ENCODE measurements at places on chromosomes 7 and 10.

GRCh38 chr7:93823621-93824020, 66.9 kb downstream of the TFPI2 start:
- no peak for DNase-seq

DNA sequence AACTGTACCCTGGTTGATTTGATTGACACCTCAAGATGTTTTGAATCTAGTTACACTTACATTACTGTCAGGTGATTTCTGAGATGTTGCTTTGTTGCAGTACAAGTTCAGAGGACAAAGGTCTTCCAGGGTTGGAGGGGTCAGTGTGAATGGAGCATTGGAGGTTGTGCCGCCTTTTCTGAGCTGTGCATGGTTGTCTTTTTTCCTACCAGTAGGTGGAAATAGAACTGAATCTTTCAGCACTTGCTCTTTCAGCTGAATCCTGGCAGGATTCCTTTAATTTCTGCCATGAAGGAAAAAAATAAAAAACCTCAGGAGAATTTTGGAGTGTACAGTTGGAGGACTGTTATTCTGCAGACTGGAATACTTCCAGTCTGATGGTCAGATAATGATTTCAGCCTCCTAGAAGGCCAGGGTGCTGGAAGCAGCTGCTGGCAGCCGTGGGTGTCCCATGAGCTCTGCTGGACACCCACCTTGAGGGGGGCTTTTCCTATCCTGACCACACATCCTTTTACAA, 82.7 kb downstream of the PLCE1 start:
- peak; percentile 60 for DNase-seq

- DNase-seq = no peak
Observed at GRCh38 chr7:92827464-92828120, 8.8 kb downstream of the CDK6 start.

- DNase-seq = peak; percentile 54
Observed at GRCh38 chr10:30493609-30494530, 59.9 kb downstream of the MAP3K8 start.

- DNase-seq = no peak
Observed at GRCh38 chr7:70316745-70317144, 718.5 kb downstream of the AUTS2 start.

DNA sequence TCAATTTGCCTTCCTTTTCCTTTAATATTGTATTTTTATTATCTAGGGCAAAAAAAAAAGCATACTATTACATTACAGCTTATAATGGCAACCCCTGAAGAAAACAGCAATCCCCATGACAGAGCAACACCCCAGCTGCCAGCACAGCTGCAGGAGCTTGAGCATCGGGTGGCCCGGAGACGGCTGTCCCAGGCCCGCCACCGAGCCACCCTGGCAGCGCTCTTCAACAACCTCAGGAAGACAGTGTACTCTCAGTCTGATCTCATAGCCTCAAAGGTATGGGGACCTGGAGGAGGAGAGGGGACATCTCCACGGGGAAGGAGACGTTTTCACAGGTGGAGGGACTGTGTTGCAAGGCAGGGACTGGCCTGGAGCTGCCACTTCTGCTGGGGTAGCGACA, 6.8 kb downstream of the STRA8 start:
- DNase-seq = no peak

DNA sequence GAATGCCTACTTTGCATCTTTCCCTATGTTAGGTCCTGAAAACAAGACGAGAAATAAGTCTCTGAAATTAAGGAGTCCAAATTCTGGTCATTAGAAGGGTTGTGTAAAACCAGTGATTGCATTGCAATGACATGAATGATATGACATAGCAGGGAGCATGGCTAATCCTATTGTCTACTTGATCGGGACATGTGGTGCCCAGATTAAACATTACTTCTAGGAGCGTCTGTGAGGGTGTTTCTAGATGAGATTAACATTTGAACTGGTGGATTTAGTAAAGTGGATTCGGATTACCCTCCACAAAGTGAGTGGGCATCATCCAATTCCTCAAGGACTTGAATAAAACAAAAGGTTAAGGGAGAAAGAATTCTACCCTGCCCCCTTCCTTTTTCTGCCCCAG, 434.9 kb upstream of the KLF6 start:
- DNase-seq = no peak

DNA sequence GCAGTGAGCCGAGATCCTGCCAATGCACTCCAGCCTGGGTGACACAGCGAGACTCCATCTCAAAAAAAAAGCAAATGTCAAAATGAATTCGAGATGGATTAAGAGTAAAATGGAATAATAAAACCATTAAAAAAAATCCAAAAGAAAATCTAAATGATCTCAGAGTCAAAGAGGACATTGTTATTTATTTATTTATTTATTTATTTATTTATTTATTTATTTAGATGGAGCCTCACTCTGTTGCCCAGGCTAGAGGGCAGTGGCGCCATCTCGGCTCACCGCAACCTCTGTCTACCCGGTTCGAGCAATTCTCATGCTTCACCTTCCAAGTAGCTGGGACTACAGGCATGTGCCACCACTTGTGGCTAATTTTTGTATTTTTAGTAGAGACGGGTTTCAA, 349.2 kb downstream of the ANKRD30A start:
- no peak for DNase-seq

DNA sequence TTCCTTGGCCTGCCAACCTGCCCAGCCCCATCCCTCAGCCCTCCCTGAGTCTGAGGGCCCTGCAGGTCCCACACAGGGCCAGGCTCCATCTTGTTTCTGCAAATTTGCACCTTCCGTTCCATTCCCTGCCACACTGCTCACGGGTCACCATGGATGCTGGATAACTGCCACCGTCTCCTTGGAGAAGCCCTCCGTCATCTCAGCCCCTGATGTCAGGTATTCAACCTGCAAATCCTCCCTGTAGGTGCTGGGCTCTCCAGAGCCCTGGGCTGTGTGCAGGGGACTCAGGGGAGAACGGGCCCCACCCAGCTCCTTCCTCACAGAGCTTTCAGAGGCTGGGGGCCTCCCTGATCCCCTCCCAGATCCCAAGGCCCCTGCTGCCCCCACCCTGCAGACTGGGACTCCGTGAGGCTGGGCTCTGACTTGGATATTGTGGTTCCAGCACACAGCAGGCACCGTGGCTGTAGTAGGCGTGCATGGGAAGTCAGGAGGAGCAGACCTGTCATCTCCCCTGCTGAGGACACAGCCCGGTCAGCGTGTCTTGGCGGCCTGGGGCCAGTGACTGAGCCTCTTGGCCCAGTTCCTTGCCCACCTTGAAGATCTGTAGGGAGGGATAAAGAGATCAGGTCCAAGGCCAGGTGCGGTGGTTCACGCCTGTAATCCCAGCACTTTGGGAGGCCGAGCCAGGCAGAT, 121.7 kb upstream of the TNRC18 start:
- no peak for DNase-seq

DNA sequence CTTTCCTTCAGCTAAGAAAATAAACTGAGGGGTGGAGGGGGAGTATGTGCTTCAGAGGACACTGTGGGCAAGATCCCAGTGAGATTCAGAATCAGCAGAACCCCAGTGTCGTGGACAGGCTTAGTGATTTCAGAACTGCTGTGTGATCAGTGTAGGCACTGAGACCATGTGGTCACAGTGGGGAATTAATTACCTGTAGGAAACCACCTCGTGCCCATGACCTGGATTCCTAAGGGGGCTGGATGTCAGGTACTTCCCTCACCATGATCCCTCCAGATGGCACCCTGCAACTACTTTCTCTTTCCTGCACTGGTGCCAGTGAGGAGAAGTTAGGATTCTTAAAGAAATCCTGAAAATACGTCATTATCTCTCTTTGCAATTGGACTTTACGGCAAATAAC, 64.4 kb downstream of the HBP1 start:
- no peak for DNase-seq

DNA sequence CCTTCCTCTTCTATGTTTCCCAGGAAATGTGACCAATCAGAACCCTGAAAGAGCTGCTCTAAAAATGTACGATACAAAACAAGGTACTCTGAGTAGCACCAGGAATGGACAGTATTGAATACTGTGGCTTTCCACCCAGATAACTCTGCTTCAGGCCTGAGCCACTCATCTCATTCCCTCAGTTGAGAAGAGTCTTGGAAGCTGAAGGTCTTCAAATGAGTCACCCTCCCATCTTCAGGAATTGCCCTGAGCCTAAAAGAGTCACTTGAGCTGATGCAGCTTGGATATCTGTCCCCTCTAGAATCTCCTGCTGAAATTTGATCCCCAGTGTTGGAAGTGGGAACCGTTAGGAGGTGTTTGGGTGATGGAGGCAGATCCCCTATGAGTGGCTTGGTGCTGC, 210.4 kb downstream of the DGKI start:
- peak; percentile 11 for DNase-seq

- DNase-seq = no peak
Observed at GRCh38 chr7:83276250-83276649, 113.6 kb upstream of the PCLO start.

- DNase-seq = no peak
Observed at GRCh38 chr7:133442818-133443217, 189.9 kb downstream of the EXOC4 start.

- DNase-seq = no peak
Observed at GRCh38 chr7:32191305-32191704, 121.1 kb upstream of the PDE1C start.

- peak; percentile 8 for DNase-seq
Observed at GRCh38 chr10:128711806-128712205, 585.6 kb upstream of the MKI67 start.

DNA sequence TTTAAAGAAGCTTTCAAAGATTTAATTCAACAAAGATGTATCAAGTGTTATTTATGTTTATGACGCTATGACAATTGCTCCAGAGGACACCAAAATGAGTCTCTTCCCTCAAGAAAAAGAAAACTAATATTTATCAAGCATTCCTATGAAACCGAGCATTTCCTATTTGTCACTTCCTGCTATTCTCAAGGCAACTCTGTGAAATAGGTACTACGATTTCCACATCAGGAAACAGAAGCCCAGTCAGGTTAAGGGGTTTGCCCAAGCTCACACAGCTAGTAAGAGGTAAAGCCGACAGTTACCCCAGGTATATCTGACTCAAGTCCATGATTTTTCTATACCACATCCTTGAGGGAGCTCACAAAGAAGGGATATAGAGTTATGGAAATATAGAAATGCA, 85.9 kb downstream of the TRIL start:
- no peak for DNase-seq

DNA sequence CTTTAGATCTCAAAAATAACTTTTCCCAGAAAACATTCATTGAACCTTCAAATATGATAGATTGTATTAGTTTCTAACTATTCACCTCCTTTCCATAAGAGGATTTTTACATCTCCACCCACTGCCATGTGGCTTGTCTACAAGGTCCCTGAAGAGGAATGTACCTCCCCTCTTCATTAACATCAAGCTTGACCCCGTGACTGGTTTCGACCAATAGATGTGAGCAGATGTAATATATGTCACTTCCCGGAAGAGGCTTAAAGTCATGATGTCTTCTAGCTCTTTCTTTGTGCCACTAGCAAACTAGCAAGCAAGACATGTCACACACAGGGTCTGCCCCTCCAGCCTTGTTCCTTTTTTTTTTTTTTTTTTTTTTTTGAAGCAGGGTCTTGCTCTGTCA, 6.9 kb downstream of the BAZ1B start:
- DNase-seq = no peak

DNA sequence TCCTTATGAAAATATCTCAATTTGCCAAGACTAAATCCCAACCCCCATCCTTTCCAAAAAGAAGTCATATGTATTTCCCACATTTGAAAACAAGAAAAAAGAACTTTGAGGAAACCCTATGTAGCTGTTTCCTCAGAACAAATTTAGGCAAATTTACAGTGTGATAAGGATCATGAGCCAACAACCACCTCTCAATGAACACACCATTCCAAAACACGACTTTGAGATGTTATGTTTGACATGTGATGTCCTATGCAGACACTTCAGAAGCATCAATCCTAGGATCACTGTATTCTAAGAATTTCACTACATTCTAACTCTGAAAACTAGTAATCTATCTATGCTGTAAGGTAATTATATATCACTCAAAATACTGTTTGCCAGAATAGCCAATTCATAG, 62.2 kb downstream of the NT5C2 start:
- no peak for DNase-seq

DNA sequence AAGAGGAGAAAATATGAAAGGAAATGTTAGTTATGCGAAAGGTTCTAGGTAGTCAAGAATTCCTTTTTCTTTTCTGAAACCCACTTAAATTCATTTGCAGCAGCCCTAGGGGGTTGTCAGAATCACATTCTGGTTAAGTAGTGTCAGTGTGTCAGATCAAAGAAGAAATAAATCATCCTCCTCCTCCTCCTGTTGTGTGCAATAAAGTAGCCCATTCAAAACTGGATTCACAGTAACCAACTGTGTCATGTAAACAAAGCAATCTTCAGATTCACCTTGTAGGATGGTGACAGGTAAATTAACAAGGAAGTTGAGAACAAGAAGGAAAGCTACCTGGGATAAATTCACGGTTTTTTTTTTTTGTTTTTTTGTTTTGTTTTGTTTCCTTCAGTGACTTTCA, 127.5 kb downstream of the NSUN6 start:
- no peak for DNase-seq

GRCh38 chr7:53984776-53985175, 557.4 kb upstream of the VSTM2A start:
- no peak for DNase-seq

DNA sequence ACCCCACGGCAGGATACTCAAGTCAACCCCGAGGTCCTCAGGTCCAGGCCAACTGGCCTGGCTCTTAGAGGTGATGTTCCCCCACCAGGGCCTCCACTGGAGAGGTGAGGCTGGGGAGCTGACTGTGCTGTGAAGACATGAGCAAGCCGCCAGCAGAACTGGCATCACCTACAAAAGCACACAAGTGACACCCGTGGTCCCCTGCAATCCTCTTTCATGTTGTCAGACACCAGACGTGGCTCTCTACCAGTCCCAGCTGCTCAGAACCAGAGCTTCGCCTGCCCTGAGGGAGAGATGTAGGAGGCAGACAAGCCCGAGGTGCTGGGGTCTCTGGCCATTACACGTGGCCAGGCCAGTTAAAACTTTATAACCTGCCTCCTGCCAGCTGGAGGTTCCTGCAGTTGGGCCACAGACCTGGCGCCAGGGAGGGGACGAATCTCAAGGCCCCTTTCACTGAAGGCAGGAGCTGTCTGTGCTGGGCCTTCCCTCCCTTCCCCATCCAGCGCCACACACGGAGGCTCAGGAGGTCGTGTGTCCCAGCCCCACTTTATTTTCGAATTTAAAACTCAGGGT, 2.2 kb downstream of the COMTD1 start:
- no peak for DNase-seq

- DNase-seq = no peak
Observed at GRCh38 chr10:114403541-114404161, 651 bp downstream of the AFAP1L2 start.

DNA sequence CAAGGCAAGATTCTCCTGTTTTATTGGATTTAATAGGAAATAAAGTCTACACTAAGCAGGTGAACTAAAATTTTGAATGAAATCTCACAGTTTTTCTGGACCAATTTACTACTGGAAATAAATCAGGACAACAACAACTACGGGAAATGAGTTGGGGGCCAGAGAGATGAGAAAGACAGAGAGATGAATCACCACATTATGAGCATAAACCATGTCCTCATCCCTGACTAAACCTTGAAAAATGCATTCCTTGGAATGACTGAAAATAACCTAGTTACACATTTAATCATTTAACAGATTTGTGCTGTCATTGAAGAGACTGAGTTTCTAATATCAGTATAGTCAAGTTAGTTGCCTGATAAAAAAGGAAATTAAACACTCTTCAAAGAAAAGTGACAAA, 608.4 kb upstream of the KCND2 start:
- DNase-seq = peak; percentile 86

All from fibroblast of skin of right quadriceps (primary cell).